Stimulated activated CD8-positive, alpha-beta memory T cell treated with anti-CD3 and anti-CD28 coated beads, Interleukin-7, amount 100 ng/mL, for 1 hour (primary cell): ENCODE measurements at places on chromosomes 2 and 18.

- DNase-seq = no peak
Observed at GRCh38 chr2:209985874-209986273, 16.6 kb upstream of the RPE start.

DNA sequence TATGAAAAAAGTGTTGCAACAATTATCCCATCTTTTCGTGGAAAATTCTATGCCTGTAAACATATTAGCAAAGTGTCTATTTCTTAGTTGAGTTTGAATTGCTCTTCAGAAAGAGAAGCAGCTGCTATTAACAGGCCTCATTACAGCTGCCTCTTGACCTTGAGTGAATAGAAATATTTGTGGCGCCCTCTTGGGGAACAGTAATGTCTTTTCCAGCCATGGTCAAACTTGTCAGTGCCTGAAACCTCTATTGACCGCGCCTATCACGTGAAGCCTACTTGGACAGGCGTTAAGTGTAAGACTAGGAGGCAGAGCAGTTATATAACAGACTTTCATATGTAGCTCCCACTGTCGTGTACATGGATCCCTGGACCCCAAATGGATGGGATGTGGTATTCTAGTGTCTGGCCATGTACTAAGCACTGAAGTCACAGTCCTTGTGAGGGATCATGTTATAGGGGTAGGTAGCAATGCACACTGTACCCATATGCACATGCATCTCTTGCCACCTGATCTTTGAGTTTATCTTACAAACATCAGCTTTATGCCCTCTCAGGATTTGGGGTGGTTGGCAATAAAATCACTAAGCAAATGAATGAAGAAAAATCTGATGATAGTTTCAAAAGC is 245.0 kb downstream of the PTGR3 start:
- no peak for DNase-seq

- peak; percentile 69 for DNase-seq
Observed at GRCh38 chr18:46104128-46104911, at the start of gene HAUS1. TSS of gene HAUS1 (plus strand) at chr18:46104385. CDS start at chr18:46104412, 27 bp downstream.

- DNase-seq = no peak
Observed at GRCh38 chr18:30486856-30487255, 555.7 kb downstream of the DSC3 start.

GRCh38 chr2:174846941-174847938 is 83.0 kb upstream of the CHRNA1 start:
- no peak for DNase-seq
